ENCODE measurements at places on chromosomes 2 and 18.

DNA sequence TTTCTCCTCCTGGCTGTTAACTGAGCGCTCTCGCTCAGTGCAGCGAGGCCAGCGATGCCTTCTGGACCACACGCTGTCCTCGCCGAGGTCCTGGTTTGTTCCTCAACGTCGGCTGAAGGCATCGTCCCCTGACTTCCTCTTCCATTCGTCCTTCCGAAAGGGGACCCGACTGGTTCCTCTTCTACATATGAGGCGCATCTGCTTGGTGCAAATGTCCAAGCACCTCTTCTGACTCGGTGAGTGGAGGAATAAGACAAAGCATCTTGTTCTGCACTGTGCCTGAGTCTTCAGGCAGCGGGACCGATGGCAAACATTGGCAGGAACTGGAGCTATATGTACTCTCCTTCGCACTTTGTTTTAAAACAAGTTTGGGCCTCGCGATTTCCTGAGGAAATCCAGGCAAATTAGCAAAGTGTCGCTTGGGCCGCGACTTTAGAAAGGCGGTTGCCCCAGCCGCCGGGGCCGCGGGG, 621 bp upstream of the KCNS3 start:
- no peak for DNase-seq

GRCh38 chr2:119419803-119420508, 11.7 kb upstream of the TMEM37 start:
- DNase-seq = no peak

GRCh38 chr18:46301081-46301480, 196.9 kb downstream of the HAUS1 start:
- no peak for DNase-seq

DNA sequence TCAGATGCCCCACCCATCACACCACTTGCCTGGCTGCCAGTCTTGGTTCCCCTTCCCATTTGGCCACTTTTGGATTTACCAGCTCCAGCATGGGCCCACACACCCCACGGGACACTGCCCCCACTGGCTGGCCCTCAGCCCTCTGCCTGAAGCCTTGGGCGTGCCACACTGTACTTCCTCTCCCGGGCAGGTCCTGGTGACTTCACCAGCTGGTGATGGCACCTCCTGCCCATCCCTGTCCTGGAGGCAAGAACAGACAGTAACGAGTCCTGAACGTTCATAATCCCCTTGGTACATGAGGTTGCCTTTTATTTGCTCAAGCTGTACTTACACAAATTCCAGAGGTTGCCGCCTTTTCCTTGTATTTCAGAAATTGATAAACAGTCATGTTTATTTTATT, 81.1 kb downstream of the TMEM17 start:
- no peak for DNase-seq

DNA sequence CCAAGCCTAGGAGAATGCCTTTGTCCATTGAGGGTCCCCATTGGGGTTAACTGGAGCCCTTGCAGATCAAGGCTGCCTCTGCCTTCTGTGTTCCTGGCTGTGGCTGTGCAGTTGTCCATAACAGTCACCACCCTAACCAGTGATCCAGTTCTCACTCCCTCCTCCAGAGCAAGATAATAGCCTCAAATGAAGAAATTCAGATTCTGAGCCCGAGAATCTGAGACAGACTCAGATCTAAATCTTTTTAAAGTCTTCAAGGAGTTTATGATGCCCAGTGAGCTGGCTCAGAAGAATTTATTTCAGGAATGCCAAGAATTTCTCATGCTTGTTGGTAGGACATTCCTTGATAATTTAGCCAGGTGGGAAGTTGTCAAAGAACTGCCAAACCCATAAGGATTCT, 44.3 kb upstream of the RAB6C start:
- DNase-seq = no peak

GRCh38 chr2:230552181-230552580, 136.2 kb downstream of the SP100 start:
- no peak for DNase-seq

GRCh38 chr2:74496997-74497776, 2.2 kb downstream of the LBX2 start:
- DNase-seq = no peak

- no peak for DNase-seq
Observed at GRCh38 chr18:29259838-29260237, 1082.9 kb upstream of the CDH2 start.

GRCh38 chr2:217784996-217785543, 217.7 kb downstream of the TNS1 start:
- DNase-seq = no peak

DNA sequence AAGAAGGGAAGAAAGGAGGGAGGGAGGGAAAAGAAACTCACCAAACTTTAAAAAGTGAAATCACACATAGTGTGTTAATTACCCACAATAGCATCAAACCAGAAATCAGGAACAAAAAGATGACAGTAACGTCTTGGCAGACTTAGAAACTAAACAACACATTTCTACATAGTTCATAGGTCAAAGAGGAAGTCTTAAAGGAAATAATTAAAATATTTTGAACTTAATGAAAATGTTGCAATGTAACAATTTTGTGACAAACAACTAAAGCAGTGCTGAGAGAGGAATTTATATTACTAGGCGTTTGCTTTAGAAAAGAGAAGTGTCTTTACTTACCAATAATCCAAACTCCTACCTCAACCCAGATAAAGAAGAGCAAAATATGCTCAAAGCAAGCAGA, 505.0 kb upstream of the ID2 start:
- no peak for DNase-seq

DNA sequence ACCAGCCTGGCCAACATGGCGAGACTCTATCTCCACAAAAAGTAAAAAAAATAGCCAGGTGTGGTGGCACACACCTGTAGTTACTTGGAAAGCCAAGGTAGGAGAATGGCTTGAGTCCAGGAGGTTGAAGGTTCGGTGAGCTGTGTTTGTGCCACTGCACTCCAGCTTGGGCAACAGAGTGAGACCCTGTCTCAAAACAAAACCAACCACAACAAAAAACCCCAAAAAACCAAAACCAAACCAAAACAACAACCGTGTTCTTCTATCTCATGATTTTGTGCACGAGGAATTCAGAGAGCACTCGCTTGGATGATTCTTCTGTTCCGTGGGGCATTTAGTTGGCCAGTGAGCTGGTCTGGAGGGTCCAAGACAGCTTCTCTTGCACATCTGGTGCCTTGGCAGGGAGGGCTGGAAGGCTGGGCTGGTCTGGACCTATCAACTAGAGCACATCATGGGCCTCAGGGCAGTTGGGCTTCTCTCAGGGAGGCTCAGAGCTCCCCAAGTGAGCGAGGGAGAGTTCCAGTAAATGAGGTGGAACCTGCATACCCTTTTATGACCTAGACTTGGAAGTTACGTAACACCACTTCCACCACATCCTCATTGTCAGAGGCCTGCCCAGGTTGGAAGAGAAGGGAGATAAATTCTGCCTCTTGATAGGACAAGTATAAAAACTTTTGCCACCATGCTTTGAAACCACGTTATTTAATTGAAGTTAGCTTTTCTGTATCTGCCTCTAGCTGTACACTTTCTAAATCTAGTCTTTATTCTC, 25.2 kb downstream of the SIX2 start:
- DNase-seq = no peak

- DNase-seq = no peak
Observed at GRCh38 chr2:42881732-42882131, 89.3 kb upstream of the HAAO start.

DNA sequence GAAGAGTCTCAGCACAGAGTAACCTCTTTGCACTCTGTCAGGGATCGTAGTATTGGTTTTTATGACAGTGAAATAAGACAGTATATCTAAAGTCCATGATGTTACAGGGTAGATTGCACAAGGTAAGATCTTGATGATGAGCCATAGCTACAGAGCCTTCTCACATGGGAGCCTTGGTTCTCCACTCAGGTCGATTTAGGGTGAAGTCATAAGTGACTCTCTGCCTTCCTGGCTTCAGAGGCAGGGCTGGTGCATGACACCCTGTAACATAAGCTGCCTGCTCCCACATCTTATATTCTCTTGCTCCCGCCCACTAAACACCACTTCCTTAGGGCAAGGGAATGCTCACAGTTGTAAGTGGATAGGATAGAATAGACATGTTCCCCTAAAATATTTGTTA, 13.3 kb downstream of the DAPL1 start:
- DNase-seq = no peak

DNA sequence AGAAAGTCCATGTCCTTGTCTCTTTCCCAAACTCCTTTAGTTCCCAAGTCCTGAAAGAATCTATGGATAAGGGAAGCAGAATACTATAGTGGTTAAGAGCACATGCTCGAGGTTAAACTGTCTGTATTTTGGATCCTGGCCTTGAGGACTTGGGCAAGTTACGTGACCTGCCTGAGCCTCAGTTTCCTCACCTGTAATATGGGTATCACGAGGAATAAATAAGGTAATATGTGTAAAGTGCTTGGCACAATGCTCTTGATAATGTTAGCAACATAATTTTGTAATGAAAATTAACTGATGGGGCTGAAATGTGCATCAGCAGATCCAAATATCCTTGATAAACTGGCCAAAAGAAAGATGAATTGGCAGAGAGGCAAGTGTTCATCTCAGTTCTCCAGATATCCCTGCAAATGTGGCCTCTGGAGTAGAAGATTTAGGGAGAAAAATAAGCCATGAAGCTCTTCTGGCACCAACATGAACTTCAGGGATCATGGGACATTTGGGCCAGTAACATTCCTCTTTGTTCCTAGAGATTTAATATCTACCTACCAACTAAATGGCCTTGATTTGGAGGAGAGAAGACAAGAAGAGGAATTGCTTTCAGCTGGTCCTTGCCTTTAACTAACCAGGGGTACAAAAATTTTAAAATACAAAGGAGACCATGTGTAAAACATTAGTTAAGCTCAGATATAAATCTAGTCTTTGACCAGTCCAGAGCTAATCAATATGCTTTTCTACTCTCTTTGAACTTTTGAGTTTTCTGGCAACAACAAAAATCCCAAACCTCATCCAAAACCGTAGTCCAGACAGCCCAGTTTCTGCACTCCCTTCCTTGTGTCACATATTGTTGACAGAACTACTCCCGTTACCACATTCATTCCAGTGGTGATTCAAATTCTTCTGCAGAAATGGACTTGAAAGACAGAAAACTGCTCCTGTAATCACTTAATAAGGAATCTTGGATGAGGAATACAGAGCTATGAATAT, 52.7 kb upstream of the EML4 start:
- DNase-seq = no peak

- DNase-seq = no peak
Observed at GRCh38 chr18:22469061-22469734, 51.5 kb upstream of the CTAGE1 start.

GRCh38 chr2:72605836-72606442, 219.9 kb downstream of the EXOC6B start:
- no peak for DNase-seq

GRCh38 chr18:70363861-70364260, 75.0 kb downstream of the SOCS6 start:
- no peak for DNase-seq

DNA sequence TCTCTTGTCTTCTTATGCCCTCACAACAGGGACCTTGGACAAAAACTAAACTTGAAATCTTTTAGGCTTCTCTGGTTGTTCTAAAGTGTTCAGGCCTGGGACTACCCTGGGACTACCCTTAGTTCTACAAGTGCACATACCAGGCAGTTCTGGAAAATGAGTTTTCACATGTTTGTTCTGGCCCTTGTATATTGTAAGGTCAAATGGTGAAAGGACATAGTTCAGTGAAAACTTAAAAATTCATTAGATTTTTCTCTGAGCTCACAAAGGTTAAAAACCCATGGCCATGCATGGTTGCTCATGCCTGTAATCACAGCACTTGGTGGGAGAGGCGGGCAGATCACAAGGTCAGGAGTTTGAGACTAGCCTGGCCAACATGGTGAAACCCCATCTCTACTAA, 875.5 kb upstream of the FAM98A start:
- no peak for DNase-seq

GRCh38 chr2:107308835-107309234, 422.9 kb upstream of the ST6GAL2 start:
- no peak for DNase-seq

- DNase-seq = no peak
Observed at GRCh38 chr2:218985325-218986091, 524 bp upstream of the FEV start.
